Activated CD8-positive, alpha-beta memory T cell treated with anti-CD3 and anti-CD28 coated beads for 24 hours (primary cell): ENCODE measurements at places on chromosomes 16 and 17.

DNA sequence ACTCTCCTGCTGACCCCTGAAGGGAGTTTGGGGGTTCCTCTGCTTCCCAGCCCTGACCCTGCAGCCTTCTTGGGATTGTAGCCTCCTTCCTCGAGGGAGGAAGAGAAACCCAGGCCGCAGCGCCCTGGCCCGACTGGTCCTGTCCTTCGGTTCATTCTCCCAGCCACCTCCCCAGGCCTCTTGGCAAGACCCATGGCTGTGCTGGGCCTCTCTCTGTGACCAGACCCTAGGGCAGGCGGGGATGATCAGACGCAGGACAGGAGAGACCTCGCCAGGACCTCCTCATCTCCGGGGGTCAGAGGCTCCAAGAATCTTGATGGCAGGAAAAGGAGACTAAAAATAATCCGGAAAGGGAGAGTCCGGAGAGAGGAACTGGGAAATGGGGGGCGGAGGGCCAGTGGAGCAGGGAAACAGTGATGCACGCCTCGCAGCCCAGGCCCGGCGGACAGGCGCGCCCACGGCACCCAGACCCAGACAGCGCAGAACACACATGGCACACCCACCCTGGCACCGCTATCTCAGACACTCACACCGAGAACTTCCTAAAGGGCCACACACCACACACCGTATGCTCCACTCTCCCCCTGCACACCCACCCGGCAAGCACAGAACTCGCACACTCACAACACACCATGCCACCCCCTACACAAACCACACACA, 1.2 kb downstream of the ARHGEF15 start:
- no peak for DNase-seq

GRCh38 chr17:43732958-43733357, 25.6 kb downstream of the SOST start:
- no peak for DNase-seq

GRCh38 chr17:75573540-75573957, 14.1 kb upstream of the MYO15B start:
- no peak for DNase-seq

DNA sequence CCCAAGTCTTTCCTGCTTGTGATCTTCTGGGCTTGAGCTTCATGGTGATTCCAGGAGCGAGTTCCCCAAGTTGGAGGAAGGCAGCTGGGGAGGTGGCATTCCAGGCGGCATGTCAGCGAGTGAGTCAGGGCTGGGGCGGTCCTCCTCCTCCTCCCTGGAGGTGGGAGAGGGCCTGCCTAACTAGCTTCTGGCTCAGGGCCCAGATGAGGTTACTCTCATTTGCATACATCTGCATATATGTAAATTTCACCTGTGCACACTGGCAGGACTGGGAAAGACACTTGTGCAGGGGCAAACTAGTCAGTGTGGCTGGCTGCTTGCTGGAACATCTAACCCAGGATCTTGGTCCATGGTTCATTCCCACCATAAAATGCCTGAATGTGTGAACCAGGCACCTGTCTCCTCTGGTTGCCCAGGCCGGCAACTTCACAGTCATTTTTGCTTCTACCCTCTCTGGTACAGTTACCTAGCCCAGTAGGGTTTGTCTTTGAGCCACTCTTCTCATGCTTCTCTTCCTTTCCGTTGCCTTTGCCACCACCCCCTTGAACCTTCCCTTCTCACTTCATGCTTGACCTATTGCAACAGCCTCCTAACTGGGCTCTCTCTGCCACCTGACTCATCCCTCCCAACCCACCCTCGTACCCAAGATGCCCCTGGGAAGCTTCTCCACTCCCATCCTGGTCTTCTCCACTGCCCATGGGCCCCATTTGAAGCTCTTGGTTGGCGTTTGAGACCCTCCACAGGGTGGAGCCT, 9.6 kb upstream of the DLX4 start:
- DNase-seq: no peak

GRCh38 chr16:79593074-79593531, 7.4 kb downstream of the MAF start:
- no peak for DNase-seq

DNA sequence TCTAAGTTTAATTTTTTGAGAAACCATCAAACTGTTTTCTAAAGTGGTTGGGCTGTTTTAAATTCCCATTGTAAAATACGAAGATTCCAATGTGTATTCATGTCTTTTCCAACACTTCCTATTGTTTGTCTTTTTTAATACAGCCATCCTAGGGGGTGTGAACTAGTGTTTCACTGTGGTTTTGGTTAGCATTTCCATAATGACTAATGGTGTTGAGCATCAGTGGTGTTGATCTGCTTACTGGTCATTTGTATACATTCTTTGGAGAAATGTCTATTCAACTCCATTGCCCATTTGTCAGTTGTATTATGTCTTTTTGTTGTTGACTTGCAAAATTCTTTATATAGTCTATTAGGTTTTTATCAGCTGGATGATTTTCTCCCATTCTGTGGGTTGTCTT, 239.2 kb upstream of the AXIN2 start:
- DNase-seq: no peak

- peak; percentile 87 for DNase-seq
Measured at GRCh38 chr16:67666559-67667452, at the start of the genes C16orf86 and ENKD1. Gene C16orf86, plus strand, starts transcription at chr16:67666814. Its CDS starts 157 bp downstream, at chr16:67666971. Gene ENKD1, minus strand, starts transcription at chr16:67666750. Its CDS starts 308 bp downstream, at chr16:67666442.

DNA sequence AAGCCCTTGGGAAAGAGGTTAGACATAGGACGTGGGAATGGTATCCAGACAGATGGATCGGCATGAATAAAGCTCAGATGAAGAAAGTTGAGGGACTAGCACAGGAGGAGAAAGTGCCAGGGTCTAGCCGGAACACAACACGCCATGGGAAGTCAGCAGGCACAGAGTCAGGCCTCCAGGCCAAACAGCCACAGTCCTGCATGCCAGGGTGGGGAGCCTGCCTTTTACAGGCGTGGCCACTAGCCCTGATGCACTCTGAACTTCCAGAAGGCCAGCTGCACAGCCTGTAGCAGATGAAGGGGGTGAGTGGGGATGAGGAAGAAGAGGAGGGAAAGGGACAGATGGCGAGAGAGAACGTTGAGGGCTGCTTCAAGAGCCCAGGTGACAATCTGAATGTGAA, 5.2 kb downstream of the B9D1 start:
- no peak for DNase-seq

- no peak for DNase-seq
Measured at GRCh38 chr17:39393736-39394135, 7.7 kb downstream of the FBXL20 start.

- DNase-seq: peak; percentile 90
Measured at GRCh38 chr17:50297407-50297865, 23.2 kb downstream of the TMEM92 start.

DNA sequence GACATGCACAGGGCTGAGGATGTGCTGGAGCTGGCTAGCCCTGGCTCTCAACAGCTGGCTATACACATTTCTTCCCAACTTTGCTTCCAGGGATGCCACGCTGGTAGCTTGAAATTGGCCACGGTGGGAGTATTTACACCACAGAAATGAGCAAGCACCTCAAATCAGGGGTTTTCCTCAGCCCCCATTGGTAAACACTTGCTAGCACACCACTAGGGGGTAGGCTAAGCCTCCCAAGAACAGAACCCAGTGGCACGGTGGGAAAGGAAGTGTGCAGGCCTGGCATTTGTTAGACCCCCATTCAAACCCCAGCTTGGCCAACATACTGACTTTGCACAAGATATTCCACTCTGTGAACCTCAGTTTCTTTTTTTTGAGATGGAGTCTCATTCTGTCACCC, 12.9 kb downstream of the DRC3 start:
- no peak for DNase-seq

DNA sequence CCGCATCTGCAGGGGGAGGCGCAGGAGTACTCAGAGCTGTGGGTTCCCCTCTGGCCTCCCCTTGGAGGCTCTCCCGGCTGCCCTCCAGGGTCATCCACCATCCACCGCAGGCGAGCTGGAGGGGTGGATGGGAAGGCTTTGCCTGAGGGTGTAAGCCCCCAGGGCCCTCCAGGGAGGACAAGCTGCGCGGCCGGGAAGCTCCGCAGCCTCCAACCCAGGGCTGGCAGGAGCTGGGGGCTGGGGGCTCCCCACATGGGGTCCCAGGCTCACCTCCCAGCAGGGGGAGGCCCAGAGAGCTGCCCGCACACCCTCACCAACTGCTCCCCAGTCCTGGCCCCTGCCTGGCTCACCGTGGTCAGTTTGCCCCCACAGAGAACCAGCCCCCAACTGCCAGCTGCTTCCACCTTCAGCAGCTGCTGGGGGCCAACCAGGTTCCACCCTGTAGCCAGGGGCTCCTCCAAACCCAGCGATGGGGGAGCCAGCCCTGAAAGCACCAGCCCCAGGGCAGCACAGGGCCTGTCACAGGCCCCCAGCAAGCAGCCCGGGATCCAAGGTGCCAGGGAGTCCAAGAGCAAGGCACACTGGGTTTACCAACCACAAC, 19.8 kb upstream of the CHMP6 start:
- DNase-seq: no peak
